AG08395 (cell line): ENCODE measurements at places on chromosomes 12 and 14.

DNA sequence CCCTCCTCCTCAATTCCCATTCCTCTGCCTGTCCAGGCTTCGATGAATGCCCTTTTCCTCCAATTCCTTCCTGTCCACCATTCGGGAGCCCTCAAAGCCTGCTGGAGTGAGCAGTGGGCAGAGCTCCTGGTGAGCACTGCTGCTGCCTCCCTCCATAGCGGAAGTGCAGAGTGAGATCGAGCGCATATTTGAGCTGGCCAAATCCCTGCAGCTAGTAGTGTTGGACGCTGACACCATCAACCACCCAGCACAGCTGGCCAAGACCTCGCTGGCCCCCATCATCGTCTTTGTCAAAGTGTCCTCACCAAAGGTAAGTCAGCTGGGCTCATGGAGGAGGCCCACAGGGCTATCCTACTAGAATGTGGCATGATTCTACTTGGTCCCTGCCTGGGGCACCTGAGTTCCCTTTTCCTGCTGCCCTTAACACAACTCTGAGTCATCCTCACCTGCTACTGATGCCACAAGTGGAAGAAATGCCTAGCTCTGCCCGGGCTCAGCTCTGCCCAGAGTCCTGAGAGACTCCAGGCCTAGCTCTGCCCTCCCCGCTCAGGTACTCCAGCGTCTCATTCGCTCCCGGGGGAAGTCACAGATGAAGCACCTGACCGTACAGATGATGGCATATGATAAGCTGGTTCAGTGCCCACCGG, 8.0 kb downstream of the CACNB3 start:
- no peak for DNase-seq

DNA sequence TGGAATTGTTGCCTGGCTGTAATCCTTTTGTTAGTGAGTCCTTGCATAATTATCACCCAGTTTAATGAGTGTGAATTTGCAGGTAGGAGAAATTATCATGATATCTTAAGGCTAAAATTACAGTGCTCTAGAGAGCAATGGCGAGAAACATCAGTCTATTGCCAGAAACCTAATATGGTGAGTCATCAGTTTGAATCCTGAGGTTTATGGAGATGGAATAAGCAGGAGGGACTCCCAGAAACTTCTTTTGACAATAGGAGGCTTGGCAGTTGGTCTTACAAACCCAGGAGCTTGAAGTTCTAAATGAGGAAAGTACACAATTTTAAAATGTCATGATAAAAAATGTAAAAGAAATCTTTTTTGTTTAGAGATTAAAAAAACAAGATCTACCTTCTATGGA, 31.5 kb upstream of the CRADD start:
- DNase-seq, result peak; percentile 54

DNA sequence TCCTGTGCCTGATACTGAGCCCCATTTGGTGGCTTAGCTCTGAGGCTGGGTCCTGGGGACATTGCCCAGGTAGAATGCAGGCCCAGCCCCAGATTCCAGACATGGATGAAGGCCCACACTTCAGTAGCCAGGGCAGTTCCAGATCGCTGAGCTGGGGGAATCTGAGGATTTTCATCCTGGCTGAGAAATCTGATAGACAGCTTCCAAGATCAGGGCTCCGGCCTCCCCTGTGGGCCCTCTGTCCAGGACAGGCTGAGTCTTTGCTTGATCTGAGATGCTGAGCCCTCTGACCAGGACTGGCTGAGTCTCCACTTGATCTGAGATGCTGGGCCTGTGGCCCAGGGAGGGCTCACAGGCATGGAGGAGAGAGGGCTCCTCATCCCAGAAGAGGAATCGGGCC, 3.3 kb upstream of the RASAL1 start:
- no peak for DNase-seq

- no peak for DNase-seq
These were observed 13.7 kb downstream of the FGF6 start for GRCh38 chr12:4431866-4432265.

DNA sequence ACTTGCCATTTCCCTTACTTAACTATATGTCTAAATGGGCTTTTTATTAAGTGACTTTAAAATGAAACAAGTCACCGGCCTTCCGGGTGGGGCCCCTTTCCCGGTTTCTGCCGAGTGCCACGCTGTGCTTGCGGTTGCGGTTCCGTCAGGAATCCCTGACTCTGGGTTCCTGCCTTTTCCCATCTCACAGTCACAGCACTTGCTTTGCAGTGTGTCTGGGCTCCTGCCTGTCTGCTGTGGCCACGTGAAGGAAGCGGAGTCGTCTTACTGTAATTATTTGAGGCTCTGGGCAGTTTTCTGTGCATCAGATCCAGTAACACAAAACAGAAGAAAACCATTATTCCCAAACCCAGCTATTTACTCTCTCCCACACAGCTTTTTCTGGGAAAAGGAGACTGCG, 44.0 kb upstream of the FRMD6 start:
- DNase-seq, result peak; percentile 88

DNA sequence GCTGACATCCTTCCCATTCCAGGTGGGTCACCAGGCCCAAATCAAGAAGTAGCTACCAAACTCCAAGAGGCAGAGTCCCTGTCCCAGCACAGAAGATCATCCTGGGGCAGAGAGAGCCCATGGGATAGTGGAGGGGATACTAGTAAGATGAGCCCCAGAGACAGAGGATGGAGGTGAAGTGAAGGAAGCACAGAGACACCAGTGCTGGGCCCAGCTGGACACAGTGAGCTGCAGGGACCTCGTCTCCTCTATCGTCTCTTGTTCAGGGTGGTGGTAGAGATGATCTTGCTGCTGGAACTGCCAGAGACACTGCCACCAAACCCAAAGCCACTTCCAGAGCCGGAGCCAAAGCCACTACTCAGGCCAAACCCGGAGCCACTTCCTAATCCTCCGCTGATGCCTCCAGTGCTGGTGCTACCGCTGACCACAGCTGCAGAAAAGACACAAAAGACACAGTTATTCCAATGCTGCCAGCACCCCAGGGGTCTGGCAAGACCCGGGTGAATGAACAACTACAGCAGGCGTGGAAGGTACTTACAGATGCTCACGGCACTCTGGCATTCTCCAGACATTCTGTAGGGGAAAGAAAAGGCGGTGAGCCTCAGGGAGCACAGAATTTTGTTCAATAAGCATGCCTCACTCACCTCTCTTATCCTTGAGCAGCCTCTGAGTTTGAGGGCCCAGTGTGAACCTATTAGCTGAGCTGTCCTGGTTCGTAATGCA, 6.9 kb downstream of the KRT4 start:
- no peak for DNase-seq

DNA sequence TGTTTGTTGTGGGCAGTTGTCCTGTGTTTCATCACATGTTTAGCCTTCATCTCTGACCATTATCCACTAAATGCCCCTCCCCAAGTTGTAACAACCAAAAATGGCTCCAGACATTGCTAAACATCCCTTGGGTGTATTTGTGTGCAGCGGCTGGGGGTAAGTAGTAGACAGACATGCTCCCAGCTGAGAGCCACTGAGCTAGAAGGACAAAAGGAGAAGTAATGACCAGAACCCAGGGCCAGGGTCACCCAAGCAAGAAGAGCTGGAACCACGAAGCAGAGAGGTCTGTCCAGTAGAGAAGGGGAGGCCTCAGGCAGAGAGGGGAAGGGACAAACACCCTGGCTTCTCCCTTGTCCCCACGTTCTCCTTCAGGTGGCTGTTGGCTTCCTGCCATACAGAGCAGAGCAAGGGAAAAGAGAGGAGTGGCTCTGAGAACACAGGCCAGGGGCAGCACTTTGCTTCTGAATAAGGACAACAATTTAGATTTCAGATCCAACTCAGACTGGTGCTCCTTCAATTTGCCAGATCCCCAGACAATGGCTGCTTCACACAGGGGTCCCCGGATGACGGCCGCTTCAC, 55.2 kb downstream of the NDUFA12 start:
- no peak for DNase-seq

DNA sequence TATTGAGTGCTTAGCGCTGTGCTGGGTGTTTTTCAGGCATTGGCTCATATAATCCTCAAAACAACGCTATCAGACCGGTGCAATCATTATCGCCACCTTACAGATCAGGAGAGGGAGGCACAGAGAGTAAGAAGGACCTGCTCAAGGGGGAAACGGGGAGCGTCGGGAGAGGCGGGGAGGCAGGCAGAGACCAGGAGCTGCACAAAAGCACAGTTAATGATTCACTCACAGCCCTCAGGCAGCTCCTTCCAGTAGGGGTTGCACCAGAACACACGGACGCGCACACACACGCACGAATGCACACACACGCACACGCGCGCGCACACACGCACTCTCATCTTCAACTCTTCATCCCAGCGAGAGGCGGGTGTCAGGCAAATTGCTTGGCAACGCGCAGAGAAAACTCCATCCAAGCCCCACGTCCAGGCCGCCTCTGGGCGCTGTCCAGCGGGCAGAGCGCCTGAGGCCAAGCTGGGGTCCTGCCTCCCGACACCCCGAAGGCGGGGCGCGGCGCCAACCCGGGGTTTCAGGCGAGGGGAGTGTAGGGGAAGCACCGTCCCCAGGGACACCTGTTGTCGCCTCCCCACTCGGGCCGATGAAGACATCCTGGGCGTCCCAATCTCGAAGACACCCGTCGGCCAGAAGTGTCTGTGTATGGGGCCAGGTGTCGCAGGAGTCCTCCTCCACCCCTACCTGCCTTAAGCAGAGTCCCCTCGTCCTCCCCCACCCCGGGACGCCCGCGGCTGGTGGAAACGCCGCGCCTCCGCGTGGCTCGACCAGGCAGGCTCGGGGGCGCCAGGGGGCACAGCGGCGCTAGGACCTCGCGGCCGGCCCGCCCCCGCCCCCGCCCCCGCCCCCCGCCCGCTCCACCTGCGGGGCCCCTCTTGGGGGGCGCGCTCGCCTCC, 35.5 kb upstream of the STON2 start:
- DNase-seq, result peak; percentile 30

DNA sequence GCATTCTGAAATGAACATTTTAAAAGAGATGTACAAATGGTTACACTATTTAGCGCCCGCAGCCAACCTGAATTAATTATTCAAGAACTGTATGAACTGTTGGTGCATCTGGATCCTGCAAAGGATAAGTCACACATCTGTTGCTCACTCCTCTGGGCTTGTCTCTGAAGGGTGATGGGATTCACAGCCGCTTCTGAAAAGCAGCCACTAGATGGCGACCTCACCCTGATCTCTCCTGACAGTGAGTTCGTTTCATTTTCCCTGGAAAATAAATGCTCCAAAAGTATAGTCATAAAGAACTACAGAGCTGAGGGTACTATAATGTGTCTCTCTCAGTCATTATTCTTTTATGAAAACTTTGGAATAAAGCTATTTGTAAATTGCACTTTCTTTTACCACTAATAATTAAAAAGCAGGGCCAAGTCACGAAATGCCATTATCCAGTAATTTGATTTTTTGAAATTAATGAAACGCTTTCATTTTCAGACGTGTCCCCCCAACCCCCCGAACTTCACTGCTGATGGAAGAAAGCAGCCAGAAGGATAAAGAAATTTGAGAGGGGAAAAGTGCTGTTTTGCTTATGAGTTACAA, 789.6 kb downstream of the NRXN3 start:
- DNase-seq, result peak; percentile 77

- DNase-seq, result peak; percentile 85
These were observed 7.4 kb upstream of the GLRX5 start for GRCh38 chr14:95527387-95528002.

DNA sequence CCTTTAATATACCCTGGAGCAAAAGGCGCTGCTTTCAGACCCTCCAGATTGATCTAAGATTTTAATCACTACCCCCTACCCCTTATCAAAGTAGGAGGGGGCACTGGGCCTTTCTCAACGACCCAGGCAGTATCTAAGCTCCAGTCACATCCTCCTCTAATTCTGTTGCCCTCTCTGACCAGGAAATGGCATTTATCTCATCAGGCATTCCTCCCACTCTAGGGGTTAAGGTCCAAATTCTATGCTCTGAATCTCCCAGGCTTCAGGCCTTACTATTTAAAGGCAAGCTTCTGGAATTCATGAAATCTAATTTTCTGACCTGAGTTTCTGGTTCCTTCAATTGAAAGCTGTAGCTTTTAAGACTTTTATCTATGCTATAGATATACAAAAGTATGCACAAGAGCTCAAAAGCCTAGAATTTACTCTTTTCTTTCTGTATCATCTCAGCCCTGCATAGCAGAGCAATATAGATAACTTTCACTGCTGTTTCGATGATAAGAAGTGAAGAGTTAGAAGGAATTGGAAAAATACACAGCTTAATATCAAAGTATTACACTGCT, 622.9 kb downstream of the RPS29 start:
- no peak for DNase-seq

GRCh38 chr12:67482751-67483661, 165.5 kb upstream of the DYRK2 start:
- peak; percentile 52 for DNase-seq

- DNase-seq, result no peak
These were observed 297.3 kb downstream of the ERC1 start for GRCh38 chr12:1288333-1288732.

DNA sequence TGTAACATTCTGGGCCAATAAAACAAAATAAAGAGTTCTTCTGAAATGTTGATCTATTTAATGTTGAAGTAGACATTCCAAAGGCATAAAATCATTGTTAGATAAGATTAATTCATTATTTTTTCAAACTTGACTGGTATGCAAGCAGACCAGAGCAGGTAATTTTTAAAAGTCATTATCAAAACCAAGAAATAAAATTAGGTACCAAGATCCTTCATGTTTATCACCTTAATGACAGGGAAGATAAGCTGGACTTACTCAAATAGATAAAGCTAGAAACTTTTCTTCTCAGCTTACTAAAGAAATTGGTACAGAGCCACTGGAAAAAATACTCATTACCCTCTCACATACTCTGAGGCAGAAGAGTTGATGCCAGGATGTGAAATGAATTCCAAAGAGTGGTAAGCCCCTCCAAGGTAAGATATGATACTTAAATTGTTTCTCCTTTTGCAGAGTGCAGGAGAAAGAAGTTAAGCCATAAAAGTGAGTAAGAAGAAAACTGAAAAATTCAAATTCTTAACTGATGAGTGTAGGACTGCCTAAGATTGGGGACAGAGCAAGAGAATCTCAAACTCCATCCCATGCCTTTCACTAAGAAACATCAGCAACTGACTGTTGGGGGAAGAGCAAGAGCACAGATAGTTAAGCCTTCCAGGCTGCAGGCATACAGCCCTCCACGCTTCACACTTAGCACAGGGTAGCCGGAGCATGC, 111.9 kb downstream of the SLC41A2 start:
- peak; percentile 33 for DNase-seq

- no peak for DNase-seq
These were observed 75.6 kb upstream of the TMEM132C start for GRCh38 chr12:128191380-128191779.

- no peak for DNase-seq
These were observed 6.7 kb downstream of the TAS2R43 start for GRCh38 chr12:11085419-11085818.

- peak; percentile 63 for DNase-seq
These were observed 27.2 kb downstream of the JDP2 start for GRCh38 chr14:75454963-75455546.

GRCh38 chr12:3885277-3886094, 12.3 kb upstream of the PARP11 start:
- DNase-seq, result peak; percentile 29
